Stimulated activated CD4-positive, alpha-beta T cell treated with anti-CD3 and anti-CD28 coated beads, Interleukin-4, amount 100 ng/mL, for 1 hour (primary cell): ENCODE measurements at places on chromosomes 1 and 21.

- no peak for DNase-seq
These were observed 109.7 kb upstream of the HP1BP3 start for GRCh38 chr1:20896826-20897225.

- no peak for DNase-seq
These were observed 13.7 kb downstream of the CD34 start for GRCh38 chr1:207897188-207897587.

DNA sequence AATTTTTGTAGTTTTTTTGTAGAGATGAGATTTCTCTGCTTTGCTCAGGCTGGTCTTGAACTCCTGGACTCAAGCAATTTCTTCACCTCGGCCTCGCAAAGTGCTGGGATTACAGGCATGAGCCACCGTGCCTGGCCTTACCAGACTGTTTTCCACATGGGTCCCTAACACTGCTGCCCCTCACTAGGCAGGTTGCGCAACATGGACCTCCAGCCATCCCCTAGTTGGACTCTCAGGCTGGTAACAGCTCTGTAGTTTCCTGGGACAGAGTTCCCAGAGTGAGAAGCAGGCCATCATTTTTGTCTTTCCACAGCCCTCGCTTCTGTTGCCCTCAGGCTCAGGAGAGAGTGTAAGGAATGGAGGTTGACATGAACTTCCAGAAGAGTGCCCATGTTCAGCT, 156.1 kb downstream of the CTH start:
- DNase-seq = no peak

GRCh38 chr1:231214918-231215680, 25.9 kb upstream of the GNPAT start:
- no peak for DNase-seq
